ENCODE measurements at places on chromosomes 11 and 22.

GRCh38 chr11:35139722-35140282, 831 bp downstream of the CD44 start:
- no peak for DNase-seq

DNA sequence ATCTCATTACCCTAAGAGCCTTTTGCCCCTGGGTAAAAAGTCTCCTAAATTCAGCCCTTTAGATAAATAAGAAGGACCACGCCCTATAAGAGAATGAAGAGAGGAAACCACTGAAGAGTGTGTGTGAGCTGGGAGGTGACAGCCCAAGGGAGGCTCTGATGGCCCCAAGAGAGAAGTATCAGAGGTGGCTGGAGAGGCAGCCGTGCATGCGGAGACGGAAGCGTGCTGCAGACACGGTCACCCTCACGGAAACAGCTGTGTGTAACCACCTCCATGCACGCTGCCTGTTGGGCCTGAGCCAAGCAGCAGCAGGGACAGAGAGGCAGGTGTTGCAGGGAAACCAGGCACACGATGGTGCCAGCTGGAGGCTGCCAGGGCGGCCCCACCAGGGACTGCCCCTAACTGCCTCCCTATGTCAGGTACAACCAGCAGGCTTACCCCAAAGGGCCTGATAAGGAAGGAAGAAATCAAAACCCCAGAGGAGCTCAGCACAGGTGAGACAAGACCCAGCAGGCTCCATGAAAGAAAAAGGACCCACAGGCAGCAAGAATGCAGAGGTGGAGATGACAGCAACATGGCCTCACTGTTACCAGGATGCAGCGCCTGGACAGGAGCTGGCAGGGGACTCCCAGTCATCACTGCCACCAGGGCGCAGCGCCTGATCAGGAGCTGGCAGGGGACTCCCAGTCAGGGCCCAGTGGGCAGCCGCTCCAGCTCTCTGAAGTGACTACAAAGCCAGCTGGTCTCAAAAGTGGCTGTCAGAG, 7.8 kb downstream of the LARGE2 start:
- DNase-seq, result peak; percentile 77

DNA sequence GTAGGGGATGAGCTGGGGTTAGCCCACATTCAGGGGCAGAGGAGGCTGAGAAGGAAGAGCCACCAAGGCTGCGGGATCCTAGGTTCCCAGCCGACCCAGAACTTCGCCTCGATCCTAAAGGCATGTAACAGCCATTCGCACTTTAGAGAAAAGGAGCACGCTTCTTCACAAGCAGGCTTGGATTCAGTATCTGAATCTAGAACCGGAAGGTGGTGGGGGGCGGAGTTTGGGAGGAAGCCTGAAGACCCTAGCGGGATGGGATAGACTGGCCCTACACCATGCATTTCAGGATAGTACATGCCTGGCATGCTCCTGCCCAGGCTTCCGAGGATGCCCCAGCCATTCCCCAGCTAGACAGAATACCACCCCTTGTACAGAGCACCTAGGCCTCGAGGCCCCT, 4.4 kb downstream of the SCARF2 start:
- no peak for DNase-seq

- DNase-seq, result no peak
These were observed 86.6 kb downstream of the MAML2 start for GRCh38 chr11:96256215-96257011.

- peak; percentile 58 for DNase-seq
These were observed 101.0 kb upstream of the PARVA start for GRCh38 chr11:12276356-12276755.

- DNase-seq, result no peak
These were observed 9.4 kb downstream of the TREH start for GRCh38 chr11:118670063-118670462.

GRCh38 chr22:44823396-44823795, 71.0 kb downstream of the ARHGAP8 start:
- no peak for DNase-seq

DNA sequence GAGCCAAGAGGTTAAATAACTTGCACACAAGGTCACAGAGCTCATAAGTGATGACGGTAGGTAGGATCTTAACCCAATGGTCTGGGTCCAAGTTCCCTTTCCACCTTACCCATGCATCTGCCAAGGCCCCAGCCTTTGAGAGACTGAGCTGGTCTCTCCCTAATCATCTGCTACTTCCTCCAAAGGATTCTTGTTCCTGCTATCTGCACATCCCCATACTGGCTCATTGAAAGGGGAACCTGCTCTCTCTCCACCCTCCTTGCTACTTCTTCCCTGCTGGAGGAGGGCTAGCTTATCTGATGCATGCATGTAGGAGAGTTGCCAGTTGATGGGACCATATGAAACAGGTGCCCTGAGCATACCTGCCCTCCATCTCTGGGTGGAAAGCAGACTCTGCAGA, 47.7 kb downstream of the COMMD9 start:
- no peak for DNase-seq

DNA sequence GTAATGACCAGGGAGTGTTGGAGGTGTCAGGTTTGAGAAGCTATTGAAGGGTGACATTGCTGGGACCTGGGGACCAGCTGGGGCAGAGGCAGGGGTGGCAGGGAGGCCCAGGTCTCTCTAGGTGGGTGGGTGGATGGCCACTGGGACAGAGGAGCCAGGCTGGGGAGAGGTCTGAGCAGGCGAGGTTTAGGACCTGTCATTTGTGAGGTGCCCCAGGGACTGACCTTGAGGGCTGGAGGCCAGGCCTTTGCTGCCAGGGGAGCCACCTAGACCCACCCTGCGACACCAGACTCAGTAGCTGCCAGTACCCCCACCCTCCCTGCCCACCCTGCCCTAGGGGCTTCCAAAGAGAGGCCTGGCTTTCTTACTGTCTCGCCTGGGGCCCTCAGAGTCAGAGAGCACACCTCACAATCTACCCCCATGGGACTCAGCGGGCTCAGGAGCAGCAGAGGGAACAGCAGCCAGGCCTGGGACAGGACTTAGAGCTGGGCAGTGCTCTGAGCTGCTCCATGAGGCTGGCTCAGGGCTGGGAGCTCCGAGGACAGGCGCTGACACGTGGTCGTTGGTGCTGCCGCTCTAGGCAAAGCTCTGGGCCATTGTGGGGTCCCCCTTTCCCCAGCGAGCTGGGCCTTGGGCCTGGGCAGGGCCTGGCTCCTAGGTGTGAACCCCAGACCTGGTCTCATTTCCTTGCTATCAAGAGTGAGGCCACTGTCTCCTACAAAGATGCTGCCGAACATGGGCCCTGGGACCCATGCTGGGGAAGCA, 28.6 kb upstream of the PPARA start:
- DNase-seq, result no peak

- DNase-seq, result no peak
These were observed 1.4 kb downstream of the CCDC134 start for GRCh38 chr22:41801886-41802285.

DNA sequence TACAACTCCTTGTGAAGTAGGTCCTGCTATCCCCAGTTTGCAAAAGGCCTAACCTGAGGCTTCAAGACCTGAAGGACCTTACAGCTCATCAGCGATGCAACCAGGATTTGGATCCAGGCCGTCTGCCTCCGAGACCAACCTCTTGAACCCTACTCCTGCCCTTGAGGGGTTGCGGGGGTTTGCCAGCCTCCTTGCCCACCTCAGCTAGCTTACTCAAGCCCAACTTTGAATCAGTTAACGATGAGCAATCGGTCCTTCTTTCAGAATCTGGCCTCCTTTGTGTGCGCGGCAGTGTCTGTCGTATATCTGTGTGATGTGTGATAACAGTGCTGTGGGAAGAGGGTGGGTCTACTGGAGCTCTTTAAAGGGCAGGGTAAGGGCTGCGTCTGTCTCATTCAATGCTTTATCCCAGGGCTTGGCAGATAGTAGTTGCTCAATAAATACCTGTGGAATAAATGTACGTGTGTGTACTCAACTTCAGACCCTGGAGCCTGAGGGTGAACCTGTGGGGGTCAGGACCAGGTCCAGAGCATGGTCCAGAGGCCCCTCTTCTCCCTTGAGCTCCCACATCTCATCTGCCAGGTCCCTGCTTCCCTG, 3.2 kb downstream of the CHRM1 start:
- DNase-seq, result no peak

DNA sequence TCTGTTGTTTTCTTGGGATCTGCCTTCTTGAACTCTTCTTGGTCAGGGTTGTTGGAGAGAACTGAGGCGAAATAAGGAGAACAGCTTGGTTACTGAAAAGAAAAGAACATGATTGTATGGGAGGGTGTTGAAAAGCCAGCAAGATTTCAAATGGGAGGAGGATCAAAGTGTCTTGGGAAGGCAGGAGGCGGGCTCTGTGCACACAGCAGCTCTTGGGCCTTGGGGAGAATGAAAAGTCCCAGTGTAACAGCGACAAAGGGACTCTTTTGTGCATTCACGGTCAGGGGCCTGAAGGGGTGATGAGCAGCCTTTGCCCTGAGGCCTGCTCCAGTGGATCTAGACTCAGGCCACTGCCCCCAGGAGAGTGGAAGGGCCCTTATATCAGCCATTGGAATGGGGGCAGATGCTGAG, 135.4 kb downstream of the ADAMTS15 start:
- no peak for DNase-seq

- no peak for DNase-seq
These were observed 3.6 kb downstream of the BCO2 start for GRCh38 chr11:112178936-112179335.

DNA sequence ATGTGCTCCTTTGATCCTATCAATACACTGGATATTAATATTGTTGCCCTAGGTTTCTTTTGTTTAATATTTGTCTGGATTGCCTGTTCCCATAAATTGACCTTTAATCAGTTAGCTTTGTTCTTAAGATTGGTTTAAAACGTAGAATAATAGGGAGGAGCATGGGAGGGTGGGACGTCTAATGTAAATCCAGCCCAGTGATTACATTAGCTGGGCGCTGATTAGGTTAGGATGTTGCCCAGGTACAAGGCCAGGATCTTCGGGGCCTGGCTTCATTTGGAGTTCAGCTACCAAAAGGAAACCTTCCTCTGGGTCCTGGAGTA, at the start of gene SRSF8:
TSS of gene SRSF8 (plus strand) at position 204 of the 323 bp plus-strand sequence. CDS start 308 bp downstream, outside the sequence.
- DNase-seq, result no peak

DNA sequence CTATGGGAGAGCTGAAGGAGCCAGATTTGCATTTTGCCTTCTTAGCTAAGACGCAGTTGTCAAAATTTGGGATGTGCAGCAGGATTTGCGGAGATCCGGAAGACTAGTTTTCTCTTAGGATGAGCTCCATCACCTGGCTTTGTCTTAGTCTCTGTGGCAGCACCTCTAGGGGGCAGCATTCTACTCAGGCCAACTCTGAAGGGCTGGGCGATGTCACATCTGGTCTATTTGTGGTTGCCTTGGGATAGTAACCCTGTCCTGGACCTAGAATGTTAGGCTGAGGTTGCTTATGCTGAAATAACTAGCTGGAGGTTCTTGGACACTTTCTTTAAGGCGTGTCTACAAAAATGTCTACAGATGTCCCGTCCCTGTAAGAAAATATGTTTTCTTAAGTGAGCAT, 116.2 kb downstream of the FAT3 start:
- DNase-seq, result no peak

DNA sequence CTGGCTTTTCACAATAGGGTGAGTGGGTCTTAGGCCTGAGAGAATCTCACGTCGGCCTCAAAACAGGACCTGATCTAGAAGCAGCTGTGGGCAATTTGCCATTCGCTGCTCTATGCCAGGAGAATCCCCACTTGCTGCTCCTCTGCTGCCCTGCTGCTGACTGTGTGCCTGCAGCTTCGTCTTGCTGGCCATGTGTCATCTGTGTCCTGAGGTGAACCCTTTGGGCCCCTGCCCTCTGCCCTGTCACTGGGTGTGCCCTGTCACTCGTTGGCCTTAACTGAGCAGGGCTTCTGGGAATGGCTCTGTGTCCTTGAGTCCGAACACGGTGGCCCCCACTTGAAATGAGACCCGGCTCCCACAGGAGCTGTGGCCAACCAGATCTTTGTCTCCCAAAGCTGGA, 6.2 kb downstream of the NAA40 start:
- DNase-seq, result no peak

DNA sequence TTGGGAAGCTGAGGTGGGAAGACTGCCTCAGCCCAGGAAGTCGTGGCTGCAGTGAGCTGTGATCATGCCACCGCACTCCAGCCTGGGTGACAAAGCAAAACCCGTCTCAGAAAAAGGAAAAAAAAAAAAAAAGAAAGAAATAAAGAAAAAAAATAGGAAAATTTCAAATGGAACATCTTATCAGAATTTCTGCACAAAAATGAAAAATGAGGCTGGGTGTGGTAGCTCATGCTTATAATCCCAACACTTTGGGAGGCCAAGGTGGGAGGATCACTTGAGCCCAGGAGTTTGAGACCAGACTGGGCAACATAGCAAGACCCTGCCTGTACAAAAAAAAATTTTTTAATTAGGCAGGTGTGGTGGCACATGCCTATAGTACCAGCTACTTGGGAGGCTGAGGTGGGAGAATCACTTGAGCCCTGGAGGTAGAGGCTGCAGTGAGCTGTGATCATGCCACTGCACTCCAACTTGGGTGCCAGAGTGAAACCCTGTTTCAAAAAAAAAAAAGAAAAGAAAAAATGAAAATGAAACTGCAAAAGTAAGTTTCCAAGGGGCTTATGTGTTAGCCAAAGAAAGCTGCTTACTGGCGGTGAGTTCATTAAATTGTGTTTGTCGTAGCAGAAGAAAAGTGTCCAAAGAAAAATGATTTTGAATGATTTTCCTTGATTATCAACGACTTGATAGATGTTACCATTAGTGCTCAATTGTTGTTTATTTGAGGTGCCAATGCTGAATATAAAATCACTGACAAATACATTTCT, 7.5 kb upstream of the CRKL start:
- no peak for DNase-seq

GRCh38 chr11:68231621-68232020, 18.5 kb upstream of the KMT5B start:
- DNase-seq, result no peak

GRCh38 chr11:72227316-72228228, 3.0 kb downstream of the INPPL1 start:
- peak; percentile 49 for DNase-seq

Measured in activated effector memory CD4-positive, alpha-beta T cell treated with anti-CD3 and anti-CD28 coated beads, Interleukin-2, amount 50 U/mL, for 16 hours (primary cell).